ENCODE measurements at places on chromosomes 6 and 20.

GRCh38 chr6:150966786-150967185, 101.3 kb downstream of the MTHFD1L start:
- no peak for DNase-seq

DNA sequence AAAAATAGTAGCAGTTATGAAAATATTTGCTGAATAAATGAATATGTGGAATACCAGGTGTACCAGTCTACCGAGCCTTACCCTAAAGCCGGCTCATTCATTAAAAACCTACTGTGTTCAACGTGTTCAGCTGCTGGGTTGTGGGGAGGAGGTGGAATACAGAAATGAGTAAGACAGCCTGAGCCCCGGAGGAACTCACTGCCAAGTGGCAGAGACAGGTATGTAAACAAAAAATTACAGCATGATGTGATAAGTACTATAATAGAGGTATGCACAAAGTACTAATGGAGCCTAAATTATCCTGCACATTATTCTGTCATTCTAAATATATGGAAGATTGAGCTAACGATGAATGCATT, 6.8 kb upstream of the ADTRP start:
- DNase-seq, result no peak

- DNase-seq, result no peak
Observed at GRCh38 chr6:17971128-17972073, 16.0 kb downstream of the KIF13A start.

- DNase-seq, result no peak
Observed at GRCh38 chr6:39696986-39697788, 28.0 kb downstream of the KIF6 start.

DNA sequence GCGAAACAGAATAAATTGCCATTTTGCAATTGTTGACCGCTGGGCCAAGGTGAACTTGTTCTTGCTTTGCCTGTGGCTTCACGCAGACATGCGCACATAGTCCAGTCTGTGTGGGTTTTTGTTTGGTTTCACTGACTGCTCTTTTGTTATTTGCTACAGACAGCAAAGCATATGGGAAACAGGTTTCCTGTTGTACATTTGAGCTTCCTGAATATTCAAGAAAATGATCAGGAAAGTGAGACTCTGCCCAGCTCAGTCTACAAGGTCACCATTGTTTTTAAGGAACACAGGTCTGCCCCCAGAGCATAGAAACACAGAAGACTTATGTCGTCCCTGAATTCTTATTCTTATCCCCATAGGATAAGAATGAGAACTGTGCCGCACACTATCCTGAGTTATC, 55.6 kb downstream of the SASH1 start:
- DNase-seq, result no peak

- no peak for DNase-seq
Observed at GRCh38 chr20:34864216-34864615, 8.4 kb downstream of the GGT7 start.

GRCh38 chr20:32675223-32675975, 1.7 kb upstream of the C20orf203 start:
- no peak for DNase-seq

GRCh38 chr6:20669571-20670314, 135.5 kb downstream of the CDKAL1 start:
- no peak for DNase-seq

- DNase-seq, result no peak
Observed at GRCh38 chr20:23629542-23630391, 8.0 kb downstream of the CST3 start.

- peak; percentile 37 for DNase-seq
Observed at GRCh38 chr6:27478706-27479318, 5.9 kb upstream of the ZNF184 start.

- no peak for DNase-seq
Observed at GRCh38 chr6:40606981-40607380, 19.8 kb upstream of the LRFN2 start.

DNA sequence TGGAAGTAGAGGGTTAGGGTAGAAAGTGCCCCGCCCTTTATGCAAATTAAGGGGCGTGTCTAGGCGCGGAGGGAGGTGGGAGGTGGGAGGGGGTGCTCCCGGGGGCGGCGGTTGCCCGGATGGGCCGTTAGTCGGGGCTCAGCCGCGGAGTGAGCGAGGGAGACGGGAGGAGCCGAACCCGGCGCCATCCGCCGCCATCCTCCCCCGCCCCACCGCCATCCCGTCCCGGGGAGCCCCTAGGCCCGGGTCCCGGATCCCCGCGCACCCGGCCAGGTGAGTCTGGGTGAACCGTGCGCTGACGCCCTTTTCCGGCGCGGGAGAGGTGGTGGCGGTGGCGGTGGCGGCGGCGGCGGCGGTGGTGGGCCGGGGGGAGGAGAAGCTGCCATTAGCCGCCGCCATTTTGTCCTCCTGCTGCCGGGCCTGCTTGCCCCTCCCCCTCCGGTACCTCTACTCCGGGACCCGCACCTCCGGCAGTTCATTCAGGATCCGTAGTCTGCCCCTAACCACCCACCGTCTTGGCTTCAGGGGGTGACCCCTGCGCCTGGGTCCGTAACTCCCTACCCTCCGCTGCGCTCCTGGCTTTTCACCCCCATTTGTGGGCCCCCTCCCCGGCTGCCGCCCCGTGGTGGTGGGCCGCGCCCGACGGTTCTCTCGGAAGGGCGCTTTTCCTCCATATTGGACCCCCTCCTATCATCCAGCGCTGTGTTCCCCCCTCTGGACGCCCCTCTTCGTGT, at the start of gene PRRC2A:
Gene PRRC2A, plus strand, starts transcription at position 130 of the 734 bp plus-strand sequence. CDS start 2,075 bp downstream, outside the sequence.
- DNase-seq, result peak; percentile 96

GRCh38 chr20:53856300-53857295, 213.8 kb downstream of the BCAS1 start:
- no peak for DNase-seq

- DNase-seq, result no peak
Observed at GRCh38 chr6:52649536-52650160, 21.3 kb upstream of the TMEM14A start.

- no peak for DNase-seq
Observed at GRCh38 chr6:32234934-32235333, 11.1 kb upstream of the NOTCH4 start.

GRCh38 chr6:159038914-159039884, 5.6 kb downstream of the TAGAP start:
- no peak for DNase-seq

GRCh38 chr6:108120311-108120710, 45.5 kb upstream of the NR2E1 start:
- DNase-seq, result no peak

DNA sequence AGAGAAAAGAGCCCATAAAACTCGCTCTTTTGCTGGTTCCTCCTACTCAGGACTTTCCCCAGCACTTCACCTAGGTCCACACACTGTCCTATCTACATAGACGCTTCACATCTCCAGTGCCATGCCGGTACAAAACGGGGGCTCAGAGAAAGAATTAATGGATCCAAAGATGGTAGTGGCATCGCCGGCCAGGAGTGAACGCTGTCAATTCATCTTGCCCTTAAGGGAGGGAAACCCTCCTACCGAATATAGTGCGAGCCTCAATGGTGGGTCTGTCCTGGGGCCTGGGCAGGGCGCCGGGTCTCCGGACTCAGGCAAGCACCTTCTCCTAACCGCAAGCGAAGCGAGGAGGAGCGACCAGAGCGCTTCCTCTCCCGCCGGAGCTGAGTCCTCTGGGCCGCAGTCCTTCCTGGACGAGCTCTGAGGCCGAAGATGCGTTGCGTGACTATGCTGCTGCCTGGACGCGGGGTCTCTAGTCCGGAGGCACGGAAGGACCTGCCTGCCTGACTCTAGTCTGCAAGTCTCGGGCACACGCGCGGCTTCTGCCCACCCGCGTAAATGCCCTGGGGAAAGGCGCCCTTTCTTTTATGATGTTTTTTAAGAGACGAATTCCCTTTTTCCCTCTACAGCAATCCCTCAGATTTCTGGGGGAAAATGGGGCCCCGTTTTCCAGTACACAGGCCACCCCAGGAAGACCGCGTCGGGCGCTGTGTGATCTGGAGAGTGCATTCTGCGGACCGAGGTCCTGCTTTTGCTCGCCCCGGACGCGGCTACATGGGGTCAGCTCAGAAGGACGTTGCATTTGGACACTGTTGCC, 100.1 kb upstream of the PRDM1 start:
- no peak for DNase-seq

GRCh38 chr6:135395136-135395535, 102.4 kb downstream of the AHI1 start:
- no peak for DNase-seq

DNA sequence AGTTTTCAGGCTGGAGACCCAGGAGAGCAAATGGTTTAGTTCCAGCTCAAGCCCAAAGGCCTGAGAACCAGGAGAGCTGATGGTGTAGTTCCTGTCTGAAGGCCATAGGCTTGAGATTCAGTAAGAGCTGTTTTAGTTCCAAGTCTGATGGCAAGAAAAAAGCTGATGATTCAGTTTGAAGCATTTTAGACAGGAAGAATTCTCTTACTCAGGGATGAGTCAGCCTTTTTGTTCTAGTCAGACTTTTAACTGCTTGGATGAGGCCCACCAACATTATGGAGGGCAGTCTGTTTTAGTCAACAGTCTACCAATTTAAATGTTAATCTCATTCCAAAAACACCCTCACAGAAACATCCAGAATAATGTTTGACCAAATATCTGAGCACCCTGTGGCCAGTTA, 2.5 kb downstream of the ZSCAN26 start:
- DNase-seq, result no peak

- DNase-seq, result no peak
Observed at GRCh38 chr6:169370666-169371343, 117.2 kb upstream of the THBS2 start.

DNA sequence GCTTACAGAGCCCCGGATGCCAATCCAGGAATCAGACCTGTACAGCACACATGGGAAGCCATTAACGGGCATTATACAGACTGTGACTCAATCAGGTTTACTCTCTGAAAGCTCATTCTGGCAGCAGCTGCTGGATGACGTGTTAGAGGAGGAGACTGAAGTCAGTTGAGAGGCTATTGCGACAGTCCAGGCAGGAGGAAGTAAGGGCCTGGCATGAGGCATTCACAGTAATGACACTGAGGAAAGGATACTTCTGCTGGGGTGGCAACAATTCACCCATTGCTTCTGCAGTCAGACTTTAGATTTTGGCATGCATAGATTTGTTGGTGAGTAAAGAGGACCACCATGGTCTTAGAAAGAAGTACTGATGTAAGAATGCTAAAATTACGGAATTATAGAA, 151.0 kb upstream of the HEY2 start:
- no peak for DNase-seq

DNA sequence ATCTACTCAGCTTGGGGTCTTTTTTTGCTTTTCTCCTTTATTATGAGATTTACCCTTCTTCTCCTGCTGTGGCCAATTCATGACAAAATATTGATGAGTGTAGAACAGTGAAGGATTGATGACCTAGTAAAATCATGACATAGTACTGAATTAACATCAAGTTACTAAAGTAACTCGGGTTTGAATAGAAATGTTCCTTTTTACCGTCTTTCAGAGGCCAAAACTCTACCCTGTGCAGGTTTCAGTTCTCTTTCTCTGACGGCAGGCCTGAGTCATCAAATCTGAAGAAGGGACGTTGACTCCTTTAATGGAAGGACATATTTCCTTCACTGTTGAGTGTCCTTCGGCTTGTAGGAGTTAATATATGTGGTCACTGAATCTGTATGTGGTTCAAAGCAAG, 80.7 kb downstream of the RREB1 start:
- DNase-seq, result no peak

GRCh38 chr20:5488823-5489222, 172.1 kb upstream of the PROKR2 start:
- no peak for DNase-seq

DNA sequence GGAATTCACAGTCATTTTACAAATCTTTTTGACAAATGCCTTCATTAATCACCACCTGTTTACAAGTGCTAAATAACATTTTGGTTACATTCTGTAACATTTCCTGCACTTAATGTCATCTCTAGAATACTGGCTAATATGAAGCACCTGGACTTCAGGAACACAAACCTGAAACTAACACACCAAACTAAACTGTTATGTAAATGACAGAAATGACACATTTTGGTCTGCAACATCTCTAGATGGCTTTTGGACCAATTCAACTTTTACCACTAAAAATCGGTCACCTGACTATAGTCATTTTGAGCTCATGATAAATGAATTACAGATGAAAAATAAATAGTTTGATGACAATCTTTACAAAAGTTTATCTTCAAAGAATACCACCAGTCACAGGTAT, 80.6 kb downstream of the ATG5 start:
- DNase-seq, result no peak

DNA sequence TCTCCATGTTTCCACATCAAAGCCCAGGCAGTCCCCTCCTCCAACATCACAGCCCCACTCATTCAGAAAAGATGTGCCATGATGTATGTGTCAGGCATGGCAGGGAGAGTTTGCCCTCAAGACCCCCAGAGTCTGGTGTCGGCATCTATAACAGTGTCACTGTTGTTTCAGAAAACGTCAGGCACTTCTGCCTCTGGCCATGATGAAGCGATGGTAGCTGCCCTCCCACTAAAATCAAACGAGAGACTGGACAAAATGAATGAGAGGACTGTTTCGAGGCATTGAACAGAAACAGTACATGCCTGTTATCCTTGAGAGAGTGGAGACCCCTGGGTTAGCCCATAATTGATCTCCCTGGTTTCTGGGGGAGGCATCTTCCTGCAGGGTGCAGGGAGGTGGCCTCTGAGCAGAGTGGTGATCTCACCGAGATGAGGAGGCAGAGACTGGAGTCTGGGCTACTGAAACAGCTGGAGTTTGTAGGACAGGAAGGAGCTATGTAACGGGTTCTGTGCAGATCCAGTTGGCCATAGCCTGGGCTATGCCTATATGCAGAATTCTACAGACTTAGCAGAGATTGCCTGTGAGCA, 144.5 kb downstream of the SYCP2 start:
- peak; percentile 4 for DNase-seq

GRCh38 chr6:6482256-6482655, 106.3 kb upstream of the LY86 start:
- no peak for DNase-seq

DNA sequence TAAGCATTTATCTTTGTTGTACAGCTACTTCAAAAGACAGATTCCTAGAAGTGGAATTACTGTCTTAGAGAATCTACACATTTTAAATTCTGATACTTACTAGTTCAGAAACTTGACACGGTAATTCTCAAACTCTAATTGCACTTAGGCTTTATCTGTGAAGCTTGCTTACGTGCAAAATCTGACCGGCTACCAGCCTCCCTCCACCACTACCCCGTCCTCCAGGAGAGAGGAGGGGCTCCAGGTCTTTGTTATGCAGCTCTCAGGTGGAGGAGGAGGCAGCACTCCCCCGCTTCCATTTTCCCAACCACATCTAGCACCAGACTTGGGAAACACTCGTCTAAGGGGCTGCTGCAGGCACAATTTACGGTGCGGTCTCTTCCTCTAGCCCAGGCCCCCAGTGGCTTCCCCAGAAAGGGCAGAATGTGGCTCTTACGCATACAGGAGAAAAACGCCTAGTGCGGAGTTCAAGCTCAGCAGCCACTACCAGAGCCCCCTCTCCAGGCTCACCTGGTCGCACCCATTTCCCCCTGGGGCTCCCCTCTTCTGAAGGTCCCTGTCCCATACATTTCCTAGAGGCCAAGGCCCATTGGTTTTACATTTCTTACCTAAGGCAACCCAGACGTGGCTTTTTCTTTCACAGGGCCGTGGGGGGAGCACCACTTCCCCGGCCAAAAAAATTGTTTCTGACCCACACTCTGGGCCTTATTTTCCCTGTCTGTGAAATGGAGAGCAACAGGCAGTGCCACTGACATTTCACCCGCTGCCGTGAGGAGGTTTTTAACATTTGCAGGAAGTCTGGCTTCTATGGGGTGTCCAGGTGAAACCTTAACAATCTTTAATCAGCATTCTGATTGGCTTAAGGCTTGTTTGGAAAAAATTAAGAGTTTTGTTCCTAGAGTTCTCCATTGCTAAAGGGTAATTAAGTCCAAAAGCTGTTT, 1.6 kb upstream of the TGIF2 start:
- DNase-seq, result no peak

GRCh38 chr6:78995946-78996345, 82.1 kb downstream of the PHIP start:
- no peak for DNase-seq

- no peak for DNase-seq
Observed at GRCh38 chr6:63793465-63794137, 158.0 kb downstream of the PHF3 start.

Data from D341Med (cell line).